ENCODE measurements at places on chromosomes 13 and 19.

DNA sequence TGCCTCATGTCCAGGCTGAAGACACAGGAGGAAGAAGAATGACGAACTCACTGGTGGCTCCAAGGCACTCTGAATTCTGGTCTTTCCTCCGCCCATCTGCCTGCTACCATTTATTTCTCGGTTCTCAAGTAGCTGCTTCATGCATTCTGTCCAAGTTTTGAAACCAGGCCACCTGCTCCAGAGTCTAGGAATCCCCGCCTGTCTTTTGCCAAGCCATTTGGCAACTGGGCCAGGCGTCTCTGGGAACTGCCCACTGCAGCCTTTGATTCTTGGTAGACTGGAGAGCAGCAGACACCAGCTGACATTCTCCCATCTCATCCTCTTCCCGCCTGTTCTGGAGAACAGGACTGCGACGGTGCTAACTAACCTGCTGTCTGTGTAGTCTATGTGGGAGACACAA, 10.8 kb downstream of the SLC35E1 start:
- no peak for DNase-seq

DNA sequence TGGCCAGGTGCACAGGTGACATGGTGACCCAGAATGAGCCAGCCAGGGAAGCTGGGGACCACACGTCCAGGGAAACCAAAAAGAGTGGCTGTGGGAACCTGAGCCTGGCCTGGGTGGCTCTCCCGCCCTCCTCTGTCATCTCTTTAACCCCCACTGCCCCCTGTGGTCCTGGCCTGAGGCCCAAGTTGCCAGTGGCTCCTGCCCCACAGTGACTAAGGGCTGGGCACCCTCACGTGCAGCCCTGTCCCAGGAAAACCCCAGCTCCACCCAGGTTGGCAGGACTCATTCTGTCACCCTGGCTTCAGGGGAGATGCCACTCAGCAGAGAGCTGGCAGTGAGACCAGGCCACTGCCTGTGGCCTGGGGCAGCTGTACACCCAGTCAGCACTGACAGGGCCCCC, 30.6 kb upstream of the ISYNA1 start:
- DNase-seq = no peak

DNA sequence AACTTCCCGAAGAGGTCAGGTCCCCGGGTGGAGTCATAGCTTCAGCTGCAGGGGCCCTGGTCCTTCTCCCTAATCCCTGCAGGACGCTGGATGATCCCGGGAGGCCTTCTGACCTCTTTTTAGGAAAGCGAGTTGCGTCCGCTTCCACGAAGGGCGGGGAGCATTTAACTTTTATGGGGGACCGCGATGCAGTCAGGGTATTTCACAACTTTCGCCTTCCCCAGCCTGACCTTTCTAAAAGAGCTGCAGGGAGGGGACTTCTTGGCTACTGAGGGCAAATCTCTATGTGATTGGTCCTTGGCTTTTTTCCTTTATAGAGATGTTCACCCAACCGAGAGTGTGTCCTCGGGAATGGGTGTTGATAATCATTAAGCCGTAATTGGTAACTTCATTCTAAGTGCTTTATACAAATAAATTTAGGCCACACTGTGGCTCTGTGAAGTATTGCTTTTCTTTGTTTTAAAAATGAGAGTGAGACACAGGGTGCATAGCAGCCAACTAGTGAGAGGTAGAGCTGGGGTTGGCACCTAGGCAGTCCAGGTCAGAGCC, 778 bp downstream of the ZNF230 start:
- no peak for DNase-seq

- DNase-seq = no peak
Measured at GRCh38 chr19:4064149-4064495, 2.6 kb downstream of the ZBTB7A start.

- DNase-seq = peak; percentile 27
Measured at GRCh38 chr19:1618157-1619093, 13.2 kb upstream of the UQCR11 start.

- DNase-seq = no peak
Measured at GRCh38 chr19:7767487-7767886, 4.4 kb downstream of the CLEC4M start.

GRCh38 chr13:35764326-35765015, 288.0 kb upstream of the MAB21L1 start:
- no peak for DNase-seq

DNA sequence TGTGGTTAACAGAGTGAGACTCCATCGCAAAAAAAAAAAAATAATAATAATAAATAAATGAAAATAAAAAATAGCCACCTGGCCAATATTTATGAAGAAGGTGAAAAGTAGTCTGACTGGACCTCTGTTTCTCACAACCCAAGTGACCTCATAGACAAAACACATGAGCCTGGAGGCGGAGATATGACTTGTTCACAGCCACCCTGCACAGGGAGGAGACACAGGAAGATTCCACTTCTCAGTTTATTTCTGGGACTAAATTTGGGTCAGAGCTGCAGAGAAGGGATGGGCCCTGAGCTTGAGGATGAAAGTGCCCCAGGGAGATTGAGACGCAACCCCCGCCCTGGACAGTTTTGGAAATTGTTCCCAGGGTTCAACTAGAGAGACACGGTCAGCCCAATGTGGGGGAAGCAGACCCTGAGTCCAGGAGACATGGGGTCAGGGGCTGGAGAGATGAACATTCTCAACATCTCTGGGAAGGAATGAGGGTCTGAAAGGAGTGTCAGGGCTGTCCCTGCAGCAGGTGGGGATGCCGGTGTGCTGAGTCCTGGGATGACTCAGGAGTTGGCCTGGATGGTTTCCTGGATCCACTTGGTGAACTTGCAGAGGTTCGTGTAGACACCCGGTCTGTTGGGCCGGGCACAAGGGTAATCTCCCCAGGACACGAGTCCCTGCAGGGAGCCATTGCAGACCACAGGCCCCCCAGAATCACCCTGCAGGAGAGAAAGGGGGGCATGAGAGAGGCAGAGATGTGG, 9.6 kb downstream of the KLK5 start:
- no peak for DNase-seq

DNA sequence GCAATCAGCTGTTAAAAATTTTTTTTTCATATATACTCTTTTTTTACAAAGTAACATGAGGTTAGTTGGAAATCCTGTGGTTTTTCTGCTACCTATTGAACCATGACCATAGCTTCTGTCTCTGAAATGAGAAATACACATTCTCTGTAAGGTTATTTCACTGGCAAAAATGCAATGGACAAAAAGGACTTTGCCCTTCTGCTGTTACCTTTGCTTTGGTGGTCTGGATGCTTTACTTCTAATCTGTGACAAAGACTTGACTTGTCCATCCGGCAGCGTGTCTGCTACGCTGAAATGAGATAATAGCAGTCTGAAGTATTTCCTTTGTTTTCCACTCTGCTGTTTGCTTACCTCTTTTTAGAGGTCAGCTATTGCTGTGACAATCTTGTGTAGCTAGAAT, 412.8 kb downstream of the SLITRK6 start:
- no peak for DNase-seq

DNA sequence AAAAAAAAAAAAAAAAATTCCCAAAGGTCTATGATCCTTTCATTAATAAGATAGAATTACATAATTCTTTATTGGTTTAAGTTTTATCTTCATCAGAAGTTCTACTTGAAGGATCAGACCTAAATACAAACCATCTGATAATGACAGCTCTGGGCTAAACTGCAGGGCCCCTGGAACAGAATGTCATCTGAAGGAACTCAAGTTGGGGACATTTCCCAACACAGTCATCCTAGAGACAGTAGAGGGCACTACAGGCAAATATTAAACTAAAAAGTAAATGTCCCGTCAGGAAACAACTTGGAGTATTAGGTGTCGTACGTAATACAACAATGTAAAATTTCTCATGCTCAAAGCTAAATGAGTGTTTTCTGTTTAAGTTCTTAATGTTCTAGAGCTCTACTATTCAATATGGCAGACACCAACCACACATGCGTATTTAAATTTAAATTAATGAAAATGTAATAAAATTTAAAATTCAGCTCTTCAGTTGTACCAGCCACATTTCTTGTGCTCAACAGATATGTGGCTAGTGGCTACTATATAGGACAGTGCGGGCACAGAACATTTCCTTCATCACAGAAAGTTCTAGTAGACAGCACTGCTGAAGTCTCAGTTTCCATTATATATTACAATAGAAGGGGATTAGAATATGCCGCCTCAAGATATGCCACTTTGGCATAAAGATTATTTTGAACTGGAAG, 21.8 kb upstream of the NAXD start:
- DNase-seq = no peak

GRCh38 chr13:24747248-24748060, 16.5 kb upstream of the RNF17 start:
- DNase-seq = no peak

GRCh38 chr13:43583321-43583720, 203.5 kb downstream of the ENOX1 start:
- no peak for DNase-seq

All from stimulated activated CD4-positive, alpha-beta T cell treated with anti-CD3 and anti-CD28 coated beads, Interleukin-4, amount 100 ng/mL, for 1 hour (primary cell).